ENCODE measurements at places on chromosomes 2 and 18.

- DNase-seq = no peak
These were observed 126.4 kb upstream of the HAAO start for GRCh38 chr2:42918671-42919318.

DNA sequence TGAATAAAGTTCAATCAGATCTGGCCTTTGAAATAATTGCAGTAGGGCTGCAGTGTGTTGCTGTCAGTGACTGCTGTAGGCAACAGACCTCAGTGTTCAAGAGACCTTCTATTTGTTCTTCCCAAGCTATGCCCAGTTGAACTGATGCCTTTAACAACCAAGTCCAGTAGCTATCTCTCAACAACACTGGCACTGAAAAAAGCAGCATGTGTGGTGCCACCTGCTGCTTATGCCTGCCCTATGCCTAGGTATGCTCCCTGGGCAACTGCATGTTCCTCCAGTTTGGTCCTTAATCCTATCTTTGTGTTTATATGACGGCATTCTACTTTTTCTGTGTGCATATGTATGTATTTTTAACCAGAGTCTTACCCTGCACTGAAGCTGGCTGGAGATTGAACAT, 523.9 kb upstream of the MEX3C start:
- DNase-seq = no peak

GRCh38 chr18:48917579-48918517, 32.9 kb downstream of the SMAD7 start:
- no peak for DNase-seq

- no peak for DNase-seq
These were observed 25.5 kb downstream of the WDR7 start for GRCh38 chr18:56676639-56677038.

DNA sequence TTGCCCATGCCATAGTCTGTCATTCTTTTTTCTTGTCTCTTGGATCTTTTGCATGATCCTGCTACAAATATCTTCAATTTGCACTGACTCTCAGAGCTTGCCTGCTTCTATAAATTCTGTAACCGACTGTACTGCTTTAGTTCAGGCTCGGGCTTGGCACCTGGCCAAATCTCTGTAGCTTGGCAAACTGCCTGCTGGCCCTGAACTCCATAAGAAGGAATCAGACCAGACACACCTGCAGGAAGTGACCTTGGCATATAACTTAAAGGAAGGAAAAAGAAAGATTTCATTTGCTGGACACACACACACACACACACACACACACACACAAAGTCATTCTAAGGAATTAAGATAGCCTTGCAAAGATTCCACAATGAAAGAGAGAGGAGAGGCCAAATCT, 291.2 kb upstream of the DDX18 start:
- DNase-seq = no peak

Data from iPS DF 6.9 (cell line).